ENCODE measurements at places on chromosomes 1 and 21.

DNA sequence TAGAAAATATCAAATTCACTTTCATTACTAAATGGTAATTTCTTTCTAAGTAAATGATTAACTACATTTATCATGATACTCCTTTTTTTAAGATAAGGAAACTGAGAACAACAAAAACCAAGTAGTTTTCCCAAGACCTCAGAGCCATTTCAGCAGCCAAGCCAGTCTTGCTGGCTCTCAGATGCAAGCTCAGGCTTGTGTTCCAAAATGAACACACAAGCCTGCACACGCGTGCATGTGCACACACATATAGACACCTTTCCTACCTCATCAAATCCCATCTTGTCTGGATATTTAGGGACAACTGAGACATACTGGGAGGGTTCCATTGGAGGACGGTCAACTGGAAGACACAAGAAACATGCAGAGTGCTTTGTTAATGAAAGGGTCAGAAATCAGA, 83.0 kb downstream of the COLGALT2 start:
- no peak for DNase-seq

- no peak for DNase-seq
These were observed 140.1 kb upstream of the DUSP10 start for GRCh38 chr1:221881805-221882581.

- DNase-seq, result no peak
These were observed 105.3 kb downstream of the BCAR3 start for GRCh38 chr1:93576346-93576745.

- DNase-seq, result no peak
These were observed 113.7 kb upstream of the PLXNA2 start for GRCh38 chr1:208357644-208358507.

GRCh38 chr1:195005338-195005737, 1602.9 kb downstream of the KCNT2 start:
- DNase-seq, result no peak

GRCh38 chr1:1755852-1756251, 22.4 kb downstream of the NADK start:
- DNase-seq, result no peak

DNA sequence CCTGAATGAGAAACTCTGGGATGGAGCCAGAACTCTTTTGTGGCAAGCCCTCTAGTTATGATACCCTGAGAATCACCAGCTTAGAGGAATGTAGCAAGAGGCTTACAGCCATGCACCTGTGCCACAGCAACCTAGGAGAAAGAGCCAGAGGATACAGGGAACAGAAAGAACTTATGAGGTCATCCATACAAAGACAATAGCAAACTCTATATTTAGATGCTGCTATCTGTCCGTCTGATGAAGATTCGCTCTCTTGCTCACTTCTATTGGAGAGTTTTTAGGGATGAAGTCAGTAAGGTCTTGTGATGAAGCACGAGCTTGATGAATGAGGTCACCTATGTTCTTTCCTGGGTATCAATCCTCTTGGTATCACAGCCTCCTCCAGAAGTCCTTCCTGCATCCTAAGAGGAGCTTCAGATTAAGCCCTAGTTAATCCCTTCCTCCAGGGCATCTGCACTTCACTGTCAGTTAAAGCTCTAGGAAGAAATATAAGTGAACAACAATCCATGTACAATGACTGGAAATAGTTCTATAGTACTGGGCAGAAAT, 185.6 kb downstream of the DAB1 start:
- no peak for DNase-seq

- DNase-seq, result no peak
These were observed 1.7 kb upstream of the CHI3L2 start for GRCh38 chr1:111225717-111226400.

DNA sequence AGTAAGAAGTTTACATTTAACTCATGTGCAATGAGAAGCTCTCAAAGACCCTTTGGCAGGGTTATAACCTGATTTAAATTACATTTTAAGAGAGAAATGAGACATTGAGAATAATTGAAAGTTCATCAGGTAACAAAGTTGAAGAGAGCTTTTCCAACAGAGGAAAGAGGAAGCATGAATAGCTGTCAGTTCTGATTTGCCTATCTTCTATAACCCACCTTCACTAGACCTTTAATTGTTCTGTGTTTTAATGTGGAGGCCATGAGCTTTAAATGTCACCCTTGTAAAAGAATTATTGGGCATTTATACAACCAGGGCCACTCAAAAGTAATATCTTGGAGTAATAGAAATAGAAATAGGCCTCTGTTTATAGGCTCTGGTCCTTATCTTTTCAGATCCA, 9.3 kb upstream of the FCRL1 start:
- no peak for DNase-seq

DNA sequence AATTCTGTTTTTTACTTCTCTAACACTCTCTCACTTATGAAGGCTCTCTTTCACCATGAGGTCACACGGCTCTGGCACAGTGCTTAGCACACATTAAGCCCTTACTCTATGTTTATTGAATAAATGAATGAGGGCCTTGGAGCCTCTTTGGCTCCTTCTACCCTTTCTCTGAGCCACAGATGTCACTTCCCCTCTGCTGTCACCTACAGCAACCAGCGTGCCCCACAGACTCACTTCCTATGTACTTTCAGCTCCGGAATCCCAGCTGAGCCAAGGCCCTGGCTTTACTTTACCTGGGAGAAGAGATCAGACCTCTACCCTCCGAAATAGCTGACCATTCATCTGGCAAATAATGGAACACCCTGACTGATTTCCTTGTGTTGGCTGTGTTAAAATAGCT, 53.7 kb upstream of the HMCN1 start:
- DNase-seq, result no peak

DNA sequence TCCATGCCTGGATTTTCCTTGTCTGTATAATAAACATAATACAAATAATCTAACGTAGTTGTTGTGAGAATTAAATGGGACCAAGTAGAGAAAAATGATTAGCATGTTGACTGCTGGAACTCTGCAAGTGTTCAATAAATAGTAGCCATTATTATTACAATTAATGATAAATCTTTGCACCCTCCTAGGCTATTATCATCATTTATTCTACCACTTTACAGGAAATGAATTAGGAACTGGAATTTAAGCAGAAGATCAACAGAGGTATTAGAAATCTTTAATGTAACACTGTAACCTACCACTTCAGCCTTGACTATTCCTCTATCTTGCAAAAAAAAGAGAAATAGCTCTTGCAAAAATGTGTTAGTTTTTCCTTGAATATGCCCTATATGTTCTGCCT, 61.9 kb upstream of the TTC39A start:
- DNase-seq, result no peak

- DNase-seq, result no peak
These were observed 8.3 kb downstream of the PLEKHG5 start for GRCh38 chr1:6483017-6483760.

DNA sequence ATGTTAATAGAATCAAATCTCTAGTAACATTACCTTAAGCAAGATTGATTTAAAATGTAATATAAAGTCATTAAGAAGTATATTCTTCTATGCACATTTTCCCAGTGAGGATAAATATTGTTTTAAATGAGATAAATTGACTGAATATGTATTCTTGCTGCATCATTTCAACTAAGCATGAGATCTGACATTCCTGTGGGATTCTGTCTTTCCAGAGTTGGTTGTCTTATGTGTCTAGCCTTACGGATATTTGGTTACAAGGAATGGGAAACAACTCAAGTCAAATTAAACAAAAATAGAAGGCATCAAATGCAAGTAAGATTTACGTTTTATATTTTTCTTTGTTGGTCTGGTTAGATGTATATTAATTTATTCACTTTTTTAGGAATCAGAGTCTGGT, 287.5 kb downstream of the PTGER3 start:
- no peak for DNase-seq

DNA sequence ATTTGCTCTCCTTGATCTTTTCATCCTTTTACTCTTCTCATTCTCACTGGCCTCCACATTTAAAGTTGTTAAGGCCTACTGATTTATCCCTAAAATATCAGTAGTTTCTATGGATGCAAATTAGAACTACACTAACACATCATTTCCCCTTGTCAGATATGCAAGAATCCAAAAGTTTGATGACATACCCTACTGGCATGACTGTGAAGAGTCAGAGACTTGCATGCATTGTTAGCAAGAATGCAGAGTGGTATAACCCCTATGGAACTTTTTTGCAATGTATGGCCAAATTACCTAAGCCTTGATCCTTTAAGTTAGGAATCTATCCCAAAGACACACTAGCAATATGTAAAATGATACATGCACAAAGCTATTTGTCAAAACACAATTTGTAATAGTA, 23.6 kb upstream of the HIVEP3 start:
- no peak for DNase-seq

DNA sequence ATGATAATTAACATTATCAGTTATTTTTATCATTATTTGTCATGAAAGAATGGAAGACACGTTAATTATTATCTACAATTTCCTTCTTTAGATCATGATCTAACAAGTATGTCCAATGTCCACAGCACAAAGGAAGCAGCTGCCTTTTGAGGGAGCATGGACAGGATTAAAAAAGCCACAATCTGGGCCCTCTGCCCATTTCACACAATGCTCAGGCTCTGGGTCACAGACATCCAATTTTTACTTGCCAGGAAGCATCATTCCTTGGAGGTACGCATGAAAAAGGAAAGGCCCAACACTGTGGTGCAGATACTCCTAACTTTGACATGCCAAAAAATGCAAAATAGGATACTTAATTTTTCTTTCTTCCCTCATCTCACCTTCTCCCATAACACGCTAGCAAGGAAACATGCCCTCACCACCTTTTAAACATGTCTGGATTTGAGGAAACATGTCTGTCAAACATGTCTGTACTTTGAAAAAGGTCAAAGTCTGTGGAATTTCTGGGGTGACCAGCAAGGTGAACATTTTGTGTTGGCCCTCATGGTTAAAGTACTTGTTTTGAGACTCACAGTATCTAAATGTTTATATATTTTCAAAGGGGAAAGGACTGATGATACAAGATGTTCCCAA, 40.0 kb downstream of the GADD45A start:
- DNase-seq, result no peak

- no peak for DNase-seq
These were observed 75.3 kb downstream of the PEX14 start for GRCh38 chr1:10549904-10550664.

GRCh38 chr1:88847643-88848042, 43.7 kb downstream of the GTF2B start:
- DNase-seq, result no peak

- DNase-seq, result no peak
These were observed 171.0 kb downstream of the VAV3 start for GRCh38 chr1:107793896-107794453.

DNA sequence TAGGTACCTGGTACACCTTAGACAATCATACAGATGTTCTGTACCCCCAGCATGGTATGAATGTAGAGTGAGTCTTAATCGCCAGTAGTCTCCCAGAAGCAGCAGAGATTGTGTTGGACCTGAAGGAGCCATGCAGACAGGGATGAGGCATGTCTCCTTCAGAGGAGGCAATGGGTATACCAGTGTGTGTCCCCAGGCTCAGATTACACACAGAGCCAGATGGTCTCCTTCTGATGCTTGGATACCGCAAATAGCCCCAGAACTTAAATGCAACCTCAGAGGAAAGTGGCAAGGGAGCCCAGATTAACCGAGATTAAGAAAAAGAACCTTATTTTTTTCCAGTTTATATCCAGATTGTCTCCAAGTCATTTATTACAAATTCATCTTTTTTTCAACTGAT, 96.8 kb upstream of the C21orf91 start:
- DNase-seq, result no peak

DNA sequence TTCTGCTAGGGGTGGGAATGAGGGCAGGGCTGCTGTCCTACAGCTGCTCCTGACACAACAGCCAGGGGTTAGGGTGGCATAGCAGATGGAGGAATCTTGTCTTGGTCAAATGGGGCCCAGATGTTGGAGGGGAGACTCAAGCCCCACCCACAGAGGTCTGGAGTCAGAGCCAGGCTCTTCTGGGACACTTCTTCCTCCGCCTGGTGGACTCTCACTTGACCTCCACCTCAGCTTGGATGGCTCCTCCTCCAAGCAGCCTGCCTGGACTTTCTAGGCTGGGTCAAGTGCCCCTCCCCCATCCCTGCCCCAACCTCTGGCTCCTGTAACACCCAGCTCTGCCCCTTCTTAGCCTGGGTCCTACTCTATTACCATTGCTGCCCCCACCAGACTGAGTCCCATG, 35.5 kb downstream of the EPHA2 start:
- DNase-seq, result no peak

DNA sequence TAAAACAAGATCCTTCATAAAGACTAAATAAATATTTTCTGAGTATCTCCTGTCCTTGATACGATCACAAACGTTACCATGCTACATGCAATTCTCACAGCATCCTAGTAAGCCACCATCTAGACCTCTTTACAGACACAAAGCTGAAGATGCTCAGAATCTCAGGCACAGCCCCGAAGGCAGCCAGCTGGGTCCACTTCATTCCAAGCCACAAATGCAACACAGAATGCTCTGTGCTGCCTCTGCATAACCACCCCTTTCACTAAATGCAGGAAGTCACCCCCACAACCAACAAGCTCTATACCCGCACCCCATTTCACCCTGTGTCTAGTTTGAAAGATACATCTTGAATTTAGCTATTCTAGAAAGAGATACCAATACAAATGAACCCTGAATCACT, 12.9 kb downstream of the RCAN1 start:
- DNase-seq, result no peak

DNA sequence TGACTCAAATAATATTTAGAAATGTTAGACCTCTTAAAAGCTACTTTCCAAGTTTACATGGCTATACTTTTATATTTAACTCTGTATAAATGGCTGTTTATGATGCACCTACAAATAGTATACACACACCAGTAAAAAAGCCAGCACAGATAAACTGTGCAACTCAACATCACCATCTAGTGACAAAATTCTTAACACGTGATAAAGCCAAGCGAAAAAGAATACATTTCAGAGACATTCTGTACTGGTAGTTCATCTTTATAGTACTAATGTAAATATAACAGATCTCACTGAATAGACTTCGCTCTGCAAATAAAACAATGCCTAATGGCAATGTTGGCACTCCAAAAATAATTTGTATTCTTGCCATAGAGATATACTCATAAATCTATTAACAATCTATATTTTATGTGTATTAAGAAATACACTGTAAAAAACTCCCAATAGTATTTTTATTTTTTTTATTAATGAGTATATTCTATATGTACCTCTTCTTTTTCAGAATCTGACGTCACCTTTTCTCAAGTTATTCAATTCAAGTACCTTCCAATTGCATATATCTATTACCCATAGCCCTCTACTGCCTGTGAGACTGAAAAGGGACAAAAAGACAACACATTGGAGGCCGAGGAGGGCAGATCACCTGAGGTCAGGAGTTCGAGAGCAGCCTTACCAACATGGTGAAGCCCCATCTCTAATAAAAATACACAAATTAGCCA, 100.2 kb downstream of the DPYD start:
- no peak for DNase-seq

DNA sequence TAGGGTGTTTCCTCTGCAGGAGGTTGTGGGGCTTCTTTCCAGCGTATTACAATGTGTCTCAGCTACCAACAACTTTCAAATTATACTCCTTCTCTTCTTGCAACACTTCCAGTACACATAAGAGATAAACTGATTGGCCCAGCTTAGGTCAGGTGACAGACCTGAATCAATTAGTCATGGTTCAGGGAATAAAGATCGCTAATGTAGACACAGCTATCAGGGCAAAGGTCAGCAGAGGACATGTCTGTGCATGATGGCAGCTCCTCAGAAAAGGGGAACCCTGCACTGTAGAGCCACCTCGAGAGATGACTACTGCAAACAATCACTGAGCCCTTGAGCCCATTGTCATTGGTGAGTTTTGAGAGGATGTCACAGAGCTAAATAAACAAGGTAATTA, 36.8 kb upstream of the PKN2 start:
- no peak for DNase-seq

GRCh38 chr1:153396461-153396860, 5.6 kb upstream of the S100A8 start:
- no peak for DNase-seq

- DNase-seq, result no peak
These were observed 993.8 kb upstream of the NCAM2 start for GRCh38 chr21:20004367-20004766.

Measured in activated CD8-positive, alpha-beta memory T cell treated with anti-CD3 and anti-CD28 coated beads, Interleukin-2, amount 50 U/mL, for 48 hours (primary cell).